Astrocyte (in vitro differentiated cells and primary cell): ENCODE measurements at places on chromosomes 3 and 15. TPM values are rescaled to one million over a fixed set of nuclear protein-coding genes. Genes with fewer than 3 reads are reported as not detected.

GRCh38 chr15:56835718-56836171, 82.7 kb upstream of the TCF12 start:
- no peak for DNase-seq

DNA sequence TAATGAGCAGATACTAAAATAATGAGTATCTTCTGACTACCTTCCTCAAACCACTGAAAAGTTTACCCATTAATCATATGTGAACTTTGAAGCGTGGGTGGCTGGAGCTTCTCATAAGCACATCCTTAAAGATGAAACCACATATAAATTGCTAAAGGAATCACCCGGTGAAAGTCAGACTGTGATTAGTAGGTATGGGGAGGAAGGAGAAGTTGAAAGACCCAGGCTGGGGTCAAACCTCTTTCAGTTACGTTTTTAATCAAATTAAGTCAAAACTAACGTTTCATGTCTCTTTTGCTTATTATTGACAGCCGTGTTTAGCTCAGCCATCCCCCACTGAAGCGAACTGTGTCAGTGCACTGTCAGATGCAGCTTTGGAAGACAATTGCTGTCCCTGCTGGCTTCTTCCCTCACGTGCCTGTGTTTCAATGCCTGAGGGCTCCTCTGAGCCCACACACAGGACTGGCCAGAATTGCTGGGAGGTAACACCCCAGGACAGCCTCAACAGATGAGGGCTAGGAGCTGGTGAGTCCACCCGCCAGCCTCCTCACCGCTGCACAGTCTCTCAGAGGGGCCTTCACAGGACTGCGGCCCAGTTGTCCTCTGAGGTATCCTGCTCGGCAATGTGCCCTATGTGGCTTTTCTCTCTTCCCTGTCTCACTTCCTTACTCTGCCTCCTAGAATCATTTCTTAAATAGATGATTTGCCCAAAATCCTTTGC, 29.3 kb upstream of the SH3BP5 start:
- DNase-seq: peak; percentile 86

GRCh38 chr3:105512061-105512460, 145.4 kb downstream of the ALCAM start:
- no peak for DNase-seq

GRCh38 chr3:37949866-37950265, 40.7 kb upstream of the VILL start:
- DNase-seq: peak; percentile 55

DNA sequence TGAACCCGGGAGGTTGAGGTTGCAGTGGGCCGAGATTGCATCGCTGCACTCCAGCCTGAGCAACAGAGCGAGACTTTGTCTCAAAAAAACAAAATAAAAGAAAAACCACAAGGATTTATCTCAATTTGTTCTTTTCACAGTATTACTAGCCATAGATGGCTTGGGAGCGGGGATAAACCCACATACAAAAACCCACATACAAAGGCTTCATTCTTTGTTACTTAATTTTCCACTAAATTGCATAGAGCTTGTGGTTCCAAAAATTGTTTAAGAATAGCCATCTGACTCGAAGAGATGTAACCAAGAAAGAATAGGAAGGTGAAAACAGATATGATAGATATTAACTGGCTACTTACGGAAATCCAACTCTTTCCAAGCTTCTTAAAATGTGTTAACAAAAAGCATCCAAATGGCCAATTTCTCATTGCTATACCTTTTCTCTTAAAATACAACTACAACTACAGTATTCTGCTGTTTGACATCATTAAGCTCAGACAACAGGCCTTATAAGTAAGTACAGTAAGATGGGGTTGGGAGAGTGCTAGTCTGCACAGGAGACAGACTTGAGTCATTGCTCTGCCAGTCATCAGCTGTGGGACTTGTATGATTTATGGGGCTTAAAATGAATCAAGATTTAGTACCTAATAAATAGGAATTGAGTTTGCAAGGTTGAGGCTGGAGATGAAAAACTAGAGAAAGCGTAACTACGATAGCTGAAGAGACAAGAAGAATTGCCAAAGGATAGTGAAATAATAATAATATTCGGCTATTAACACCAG, 96.6 kb upstream of the PLXND1 start:
- DNase-seq: peak; percentile 23

GRCh38 chr3:82143661-82144412, 382.4 kb upstream of the GBE1 start:
- DNase-seq: no peak

GOLGA6L10 gene
- total RNA-seq: 0.12 and 0.30 TPM in 2 replicates

TLR9 gene
- 0.25 and 0.36 TPM in 2 replicates for total RNA-seq

CCR9 gene
- not detected in 2 replicates for total RNA-seq

C15orf39 gene
- total RNA-seq: 21.6 and 21.8 TPM in 2 replicates

FANCD2OS gene
- not detected in 2 replicates for total RNA-seq

KIF7 gene
- 5.1 and 5.3 TPM in 2 replicates for total RNA-seq
